ENCODE measurements at places on chromosomes 12 and 14.

- no peak for DNase-seq
Measured at GRCh38 chr12:4178424-4179170, 95.0 kb upstream of the CCND2 start.

DNA sequence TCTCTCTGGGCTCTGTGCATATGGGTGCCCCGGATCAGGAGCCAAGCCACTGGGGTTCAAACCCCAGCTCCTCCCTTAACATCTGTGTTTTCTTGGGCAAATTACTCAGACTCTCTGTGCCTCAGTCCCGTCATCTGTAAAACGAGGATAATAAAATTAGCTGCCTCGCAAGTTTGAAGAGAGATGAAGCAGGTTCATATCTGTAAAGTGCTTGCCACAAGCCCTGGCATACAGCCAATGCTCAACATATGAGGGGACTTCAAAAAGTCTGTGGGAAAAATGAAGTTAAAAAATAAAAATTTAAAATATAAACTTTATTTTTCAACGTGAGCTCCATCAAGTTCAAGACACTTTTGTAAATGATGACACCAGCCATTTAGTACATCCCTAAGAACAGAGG, 276.7 kb downstream of the FOXN3 start:
- no peak for DNase-seq

- DNase-seq: no peak
Measured at GRCh38 chr14:78329371-78329770, 159.2 kb downstream of the NRXN3 start.

GRCh38 chr14:23164250-23164649, 19.2 kb downstream of the SLC7A8 start:
- no peak for DNase-seq

GRCh38 chr14:103122947-103123633, at the start of gene TNFAIP2:
TNFAIP2 (plus strand) TSS chr14:103123461; CDS start chr14:103126458, 2,997 bp downstream.
- DNase-seq: no peak

GRCh38 chr12:43317156-43317555, 234.8 kb downstream of the ADAMTS20 start:
- no peak for DNase-seq

DNA sequence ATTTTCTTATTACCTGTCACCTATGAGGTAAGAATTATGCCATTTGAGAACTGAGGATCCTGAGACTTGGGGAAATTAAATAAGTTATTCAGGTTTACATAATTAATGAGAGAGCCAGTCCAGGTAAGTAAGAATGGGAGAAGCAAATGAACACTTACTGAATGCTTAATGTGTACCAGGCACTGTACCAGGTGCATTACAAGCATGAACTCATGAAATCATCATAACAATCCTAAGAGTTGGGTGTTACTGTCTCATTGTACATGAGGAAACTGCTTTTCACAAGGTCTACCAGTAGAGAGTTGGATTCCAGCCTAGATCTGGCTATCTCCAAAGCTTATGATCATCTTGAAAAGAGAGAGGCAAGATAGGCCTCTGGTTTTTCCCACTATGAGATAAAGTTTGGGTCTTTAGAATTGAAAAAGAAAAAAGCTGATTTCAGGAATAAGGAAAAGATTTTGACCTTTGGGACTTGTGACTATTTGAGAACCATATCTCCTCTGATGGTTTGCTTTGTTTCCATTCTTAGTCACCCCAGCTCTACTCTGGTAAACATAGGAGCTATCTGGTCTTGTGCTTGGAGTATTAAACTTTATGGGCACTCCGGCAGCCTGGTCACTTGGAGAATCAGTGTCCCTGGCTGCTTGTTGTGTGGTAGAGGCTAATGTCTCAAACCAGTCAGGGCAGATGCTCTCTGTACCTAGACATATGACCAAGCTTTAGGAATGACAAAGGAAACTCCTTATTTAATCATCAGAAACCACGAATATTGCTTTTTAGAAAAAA, 48.0 kb downstream of the PTHLH start:
- no peak for DNase-seq

- no peak for DNase-seq
Measured at GRCh38 chr14:79658221-79658620, 553.1 kb downstream of the DIO2 start.

DNA sequence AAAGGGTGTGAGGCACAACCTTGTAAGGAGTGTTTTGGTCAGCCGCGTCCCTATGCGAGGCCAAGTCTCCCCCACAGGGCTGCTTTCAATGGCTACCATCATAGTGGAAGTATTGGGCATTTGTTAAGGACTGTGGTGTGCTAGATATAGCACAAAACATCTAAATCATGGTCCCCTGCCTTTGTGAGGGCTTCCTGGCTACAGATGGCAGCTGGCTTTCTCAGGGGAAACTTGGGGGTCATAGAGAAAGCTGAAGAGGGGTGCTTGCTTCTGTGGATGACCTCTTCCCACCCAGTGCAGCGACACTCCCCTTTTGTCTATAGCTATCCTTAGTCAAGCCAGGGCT, 315.8 kb downstream of the ZFP36L1 start:
- DNase-seq: no peak

GRCh38 chr12:17640615-17641014, 449.4 kb downstream of the RERGL start:
- no peak for DNase-seq

GRCh38 chr14:60654334-60654821, 5.1 kb upstream of the SIX1 start:
- no peak for DNase-seq

DNA sequence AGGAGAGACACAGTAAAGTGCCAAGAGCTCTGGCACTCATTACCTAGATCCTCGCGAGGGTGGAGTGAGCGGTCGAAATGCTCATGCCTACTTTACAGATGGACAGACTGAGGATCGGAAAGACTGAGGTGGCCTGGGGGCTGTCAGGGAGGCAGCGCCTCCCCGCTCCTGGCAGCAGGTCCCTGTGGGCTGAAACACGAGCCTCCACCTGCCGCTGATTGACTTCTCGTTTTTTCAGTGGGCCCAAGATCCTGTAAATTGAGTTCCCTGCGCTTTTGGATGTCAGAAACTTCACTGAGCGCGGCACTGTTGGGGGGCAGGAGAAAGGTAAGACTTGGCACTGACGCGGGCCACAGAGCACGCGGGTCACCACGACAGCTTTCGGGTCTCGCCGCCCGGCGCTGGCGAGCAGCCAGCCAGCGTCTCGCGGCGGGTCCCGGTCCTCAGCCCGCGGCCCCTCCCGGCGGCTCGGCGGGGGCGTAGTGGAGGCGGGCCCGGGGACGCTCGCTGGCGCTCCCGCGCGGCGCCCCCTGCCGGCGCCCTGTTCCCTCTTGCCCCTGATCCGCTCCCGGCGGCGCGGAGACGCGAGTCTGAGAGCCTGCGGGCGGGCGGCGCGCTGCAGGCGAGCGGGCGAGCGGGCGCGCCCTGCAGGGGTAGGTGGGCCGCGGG, 552 bp upstream of the SCN8A start:
- DNase-seq: peak; percentile 2

DNA sequence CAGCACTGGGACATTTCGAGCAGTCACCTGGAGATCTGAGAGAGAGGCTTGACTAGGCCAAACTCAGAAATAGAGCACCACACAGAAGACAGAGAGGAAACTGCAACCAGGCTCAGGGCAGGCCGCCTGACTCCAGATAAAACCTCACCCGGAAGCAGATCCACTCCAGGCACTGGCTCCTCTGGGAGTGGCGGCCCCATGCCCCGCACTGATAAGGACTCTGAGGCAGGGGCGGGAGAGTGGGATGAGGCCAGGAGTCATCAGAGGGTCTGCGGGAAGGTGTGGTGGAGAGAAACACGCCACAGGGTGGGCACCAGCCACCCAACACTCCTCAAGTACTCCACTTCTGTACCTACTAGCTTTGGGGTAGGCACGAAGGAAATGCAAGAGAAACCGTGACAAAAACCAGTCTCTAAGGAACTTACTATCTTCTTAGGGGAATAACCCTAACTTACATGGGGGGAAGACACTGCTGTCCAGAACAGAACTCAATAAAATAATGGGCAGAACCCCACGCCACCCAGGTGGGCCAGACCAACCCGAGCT, 71.3 kb downstream of the CHGA start:
- DNase-seq: no peak

DNA sequence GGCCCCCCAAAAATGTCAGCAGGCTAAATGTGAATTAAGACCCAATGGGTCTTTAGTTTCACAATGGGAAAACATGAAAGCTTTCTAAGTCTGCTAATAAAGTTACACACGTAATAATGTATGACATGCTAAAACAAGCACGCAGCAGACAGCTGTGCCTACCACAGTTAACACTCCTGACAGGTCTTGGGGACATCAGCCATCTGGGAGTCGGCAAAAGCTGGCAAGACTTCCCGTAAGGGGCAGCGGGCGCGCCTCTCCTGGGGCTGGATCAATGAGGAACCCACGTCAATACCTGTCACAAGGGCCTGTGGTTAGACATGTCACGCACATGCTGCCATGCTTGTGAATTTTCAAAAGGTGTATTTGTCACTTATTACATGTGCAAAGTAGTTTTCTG, 45.0 kb downstream of the ACTN1 start:
- DNase-seq: no peak

- DNase-seq: no peak
Measured at GRCh38 chr14:58805605-58806409, 168.0 kb downstream of the DACT1 start.

DNA sequence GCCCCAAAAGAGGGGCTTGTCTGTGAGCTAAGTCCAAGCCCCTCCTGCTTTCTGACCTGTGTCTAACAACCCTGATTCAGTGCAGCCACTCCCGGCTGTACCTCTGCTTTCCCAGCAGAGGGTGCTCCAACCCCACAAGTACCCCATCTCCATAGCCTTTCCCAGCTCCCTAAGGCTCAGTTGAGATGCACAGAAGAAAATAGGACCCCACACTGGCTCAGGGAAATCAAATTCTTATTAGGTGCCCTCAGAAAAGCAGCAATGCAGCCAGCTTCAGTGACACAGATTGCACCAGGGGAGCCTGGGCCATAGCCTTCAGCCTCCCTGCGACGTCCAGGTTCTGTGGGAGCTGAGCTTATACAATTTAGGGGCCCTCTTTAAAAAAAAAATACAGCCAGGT, 49.9 kb downstream of the LRRC74A start:
- peak; percentile 15 for DNase-seq

DNA sequence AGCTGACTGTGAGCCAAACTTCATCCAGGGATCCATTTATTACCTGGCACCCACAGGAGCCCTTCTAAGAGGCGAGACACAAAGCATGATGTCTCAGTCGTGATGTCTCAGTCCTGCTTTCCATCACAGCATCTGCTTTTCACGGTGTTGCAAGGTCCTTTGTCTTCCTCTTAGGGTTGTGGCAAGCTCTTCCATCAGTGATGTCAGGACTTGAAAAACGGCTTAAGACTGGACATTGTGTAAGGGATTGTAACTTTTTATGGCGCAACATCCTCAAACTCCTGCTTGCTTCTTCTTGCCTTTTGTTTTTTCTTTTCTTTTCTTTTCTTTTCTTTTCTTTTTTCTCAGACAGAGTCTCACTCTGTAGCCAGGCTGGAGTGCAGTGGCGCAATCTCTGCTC, 586.5 kb upstream of the TMEM132C start:
- no peak for DNase-seq

- no peak for DNase-seq
Measured at GRCh38 chr12:68835333-68835908, 27.4 kb downstream of the MDM2 start.

- no peak for DNase-seq
Measured at GRCh38 chr12:92695577-92695976, 7.2 kb upstream of the PLEKHG7 start.

DNA sequence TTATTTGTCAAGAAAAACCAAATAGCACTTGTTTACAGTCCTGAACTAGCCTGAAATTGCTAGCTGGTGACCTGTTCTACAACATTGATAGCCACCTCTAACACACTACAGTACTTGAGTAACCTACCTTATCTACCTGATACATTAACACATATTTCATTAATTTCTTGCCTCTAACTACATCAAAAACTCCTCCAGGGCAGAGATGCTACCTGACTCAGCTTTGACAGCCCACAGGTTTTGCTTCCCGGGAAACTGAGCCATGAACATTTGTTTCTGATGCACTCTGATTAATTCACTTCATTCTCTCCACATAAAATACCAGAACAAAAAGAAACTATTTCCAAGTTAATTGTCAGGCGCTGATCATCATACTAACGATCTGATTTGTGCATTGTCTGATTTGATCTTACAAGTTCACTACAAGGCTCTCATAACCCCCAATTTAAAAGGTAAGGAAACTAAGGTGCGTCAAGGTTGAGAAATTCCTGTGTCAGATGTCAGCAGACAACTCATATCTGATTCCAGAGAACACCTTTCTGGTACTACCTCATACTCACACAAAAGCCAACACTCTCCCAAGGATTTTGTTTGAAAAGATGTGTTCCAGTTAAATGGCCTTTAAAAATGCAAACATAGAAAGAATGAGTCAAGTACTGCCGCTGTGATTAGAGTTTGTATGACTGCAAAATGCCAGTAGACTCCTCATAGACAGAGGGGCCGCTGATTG, 768.7 kb downstream of the BCL11B start:
- DNase-seq: no peak

DNA sequence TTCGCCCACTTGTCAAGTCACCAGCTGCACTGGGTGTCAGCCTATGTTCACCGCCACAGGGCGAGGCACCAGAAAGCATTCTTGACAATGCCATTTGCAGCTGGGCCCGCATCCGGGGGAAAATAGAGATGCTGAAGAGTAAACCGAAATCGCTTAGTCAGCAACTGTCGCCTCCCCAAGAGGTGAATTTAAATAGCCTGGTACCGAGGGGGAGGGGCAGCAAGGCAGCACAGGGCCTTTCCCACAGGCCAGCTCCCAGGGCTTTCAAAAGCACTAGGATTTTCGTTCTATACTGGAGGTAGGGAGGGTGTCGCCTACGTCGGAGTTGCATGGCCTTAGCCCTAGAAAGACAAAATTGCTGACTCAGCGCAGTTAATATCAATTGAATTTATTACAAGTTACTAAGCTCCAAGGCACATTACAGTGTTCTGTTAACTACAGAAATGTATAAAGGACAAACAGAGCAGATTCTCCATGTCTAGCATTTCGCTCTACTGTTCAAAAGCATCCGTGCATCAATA, 4.3 kb downstream of the IRF2BPL start:
- no peak for DNase-seq

- DNase-seq: no peak
Measured at GRCh38 chr12:124915239-124916236, 1.1 kb upstream of the UBC start.

GRCh38 chr12:109448707-109449390, 28.3 kb downstream of the KCTD10 start:
- DNase-seq: no peak
